ENCODE measurements at places on chromosomes 1 and 21.

- no peak for DNase-seq
Measured at GRCh38 chr1:46062651-46063319, 69.6 kb downstream of the PIK3R3 start.

DNA sequence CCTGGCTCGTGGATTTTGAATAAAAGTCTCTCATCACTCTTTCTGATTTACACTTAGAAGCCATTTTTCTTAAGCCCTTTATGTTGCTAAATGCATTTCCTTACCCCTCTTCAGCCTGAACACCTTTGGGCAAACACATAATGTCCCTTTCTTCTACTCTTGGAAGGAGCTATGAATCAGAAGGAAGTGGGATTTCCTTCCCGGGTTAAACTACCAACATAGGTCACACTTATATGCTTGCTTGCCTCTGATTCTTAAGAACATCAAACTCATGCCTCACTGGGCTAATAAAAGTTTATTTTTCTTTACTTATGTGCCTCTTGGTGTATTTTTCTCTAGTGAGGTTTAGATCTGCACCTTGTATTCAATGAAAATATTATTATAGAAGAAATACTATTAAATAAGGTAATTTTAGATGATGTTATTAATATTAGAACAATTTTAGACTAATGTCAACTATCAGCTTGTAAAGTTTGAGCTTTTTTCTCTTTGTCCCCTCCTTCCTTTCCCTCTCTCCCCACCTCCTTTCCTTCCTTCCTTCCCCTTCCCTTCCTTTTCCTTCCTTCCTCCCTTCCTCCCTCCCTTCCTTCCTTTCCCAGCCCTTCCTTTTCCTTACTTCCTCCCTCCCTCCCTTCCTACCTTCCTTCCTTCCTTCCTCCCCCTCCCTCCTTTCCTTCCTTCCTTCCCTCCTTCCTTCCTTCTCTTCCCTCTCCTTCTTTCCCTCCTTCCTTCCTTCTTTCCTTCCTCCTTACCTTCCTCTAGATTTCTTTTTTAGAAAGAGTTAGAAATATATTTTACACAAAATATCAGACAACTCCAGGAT, 66.5 kb upstream of the KCNJ6 start:
- no peak for DNase-seq

GRCh38 chr1:8431019-8431418, 113.1 kb downstream of the SLC45A1 start:
- no peak for DNase-seq

- DNase-seq, result no peak
Measured at GRCh38 chr1:183872403-183872802, 67.5 kb downstream of the RGL1 start.

- peak; percentile 1 for DNase-seq
Measured at GRCh38 chr1:35030756-35031446, 844 bp downstream of the ZMYM6 start.

- no peak for DNase-seq
Measured at GRCh38 chr1:31734582-31735107, 29.5 kb downstream of the ADGRB2 start.

GRCh38 chr1:55535724-55536544, 320.8 kb upstream of the USP24 start:
- no peak for DNase-seq

GRCh38 chr1:27138368-27138767, 16.6 kb downstream of the SLC9A1 start:
- no peak for DNase-seq

GRCh38 chr1:197195100-197195499, 48.6 kb upstream of the ASPM start:
- DNase-seq, result no peak

DNA sequence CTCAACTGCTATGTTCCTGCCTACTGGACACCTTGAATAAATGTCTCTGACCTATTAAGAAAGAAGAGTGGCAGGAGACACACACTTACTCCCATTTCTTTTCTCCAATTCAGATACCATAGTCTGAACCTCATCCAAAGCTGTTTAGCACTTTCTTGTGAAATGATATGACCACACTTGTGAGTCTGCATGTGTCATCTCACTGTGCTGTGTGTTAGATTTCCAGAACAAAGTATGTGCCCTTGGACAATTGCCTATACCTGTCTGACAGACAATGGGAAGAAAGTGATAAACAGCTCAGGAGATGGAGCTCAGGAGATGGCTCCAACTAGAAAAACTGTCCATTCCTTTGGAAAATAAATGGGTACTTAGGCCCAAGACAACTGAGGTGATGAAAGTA, 48.4 kb downstream of the USP48 start:
- DNase-seq, result no peak

GRCh38 chr1:23809751-23810171, 9.2 kb upstream of the GALE start:
- no peak for DNase-seq

GRCh38 chr1:41518471-41518870, 34.0 kb upstream of the EDN2 start:
- DNase-seq, result no peak

GRCh38 chr1:154994591-154994990, 1.2 kb downstream of the LENEP start:
- DNase-seq, result no peak

- no peak for DNase-seq
Measured at GRCh38 chr1:163655565-163655964, 333.8 kb downstream of the NUF2 start.

- DNase-seq, result peak; percentile 45
Measured at GRCh38 chr1:214332946-214333798, 52.2 kb downstream of the SMYD2 start.

- DNase-seq, result no peak
Measured at GRCh38 chr1:45512641-45513054, 9.0 kb downstream of the PRDX1 start.

DNA sequence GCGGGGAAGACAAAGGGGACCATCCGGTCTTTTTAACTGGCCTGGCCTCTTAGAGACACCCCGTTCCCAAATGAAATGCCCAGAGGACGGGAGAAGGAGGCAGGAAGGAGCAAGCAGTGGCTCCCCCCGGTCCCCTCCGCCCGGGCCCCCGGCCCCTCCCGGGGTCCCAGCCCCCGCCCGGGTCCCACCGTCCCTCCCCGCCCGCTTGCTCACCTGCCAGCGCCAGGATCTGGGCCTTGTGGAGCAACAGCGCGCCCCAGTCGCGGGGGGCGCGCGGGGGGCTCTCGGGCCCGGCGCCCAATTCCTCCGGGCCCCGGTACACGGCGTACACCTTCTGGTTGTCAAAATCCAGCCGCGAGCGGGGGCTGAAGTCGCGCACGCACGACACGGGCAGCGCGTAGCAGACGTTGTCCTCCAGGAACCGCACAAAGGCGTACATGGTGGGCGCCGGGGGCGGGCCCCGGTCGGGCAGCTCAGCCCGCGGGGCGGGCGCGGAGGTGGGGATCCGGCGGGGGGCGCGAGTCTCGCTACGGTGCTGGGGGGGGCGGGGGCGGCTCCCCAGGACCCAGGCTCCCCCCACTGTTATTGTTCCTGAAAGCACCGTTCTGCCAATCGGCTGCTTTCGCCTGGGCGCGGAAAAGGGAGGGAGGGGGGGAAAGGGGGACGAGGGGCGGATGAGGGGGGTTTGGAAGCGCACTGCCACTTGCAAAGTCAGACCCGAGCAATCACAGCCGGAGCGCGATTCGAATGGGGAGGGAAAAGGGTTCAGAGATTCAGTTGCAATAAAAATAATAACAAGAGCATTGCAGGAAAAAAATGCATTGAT, at the start of gene BEND5:
TSS of gene BEND5 (minus strand) at position 499 of the 826 bp plus-strand sequence. CDS start at position 439, 60 bp downstream.
- peak; percentile 33 for DNase-seq

DNA sequence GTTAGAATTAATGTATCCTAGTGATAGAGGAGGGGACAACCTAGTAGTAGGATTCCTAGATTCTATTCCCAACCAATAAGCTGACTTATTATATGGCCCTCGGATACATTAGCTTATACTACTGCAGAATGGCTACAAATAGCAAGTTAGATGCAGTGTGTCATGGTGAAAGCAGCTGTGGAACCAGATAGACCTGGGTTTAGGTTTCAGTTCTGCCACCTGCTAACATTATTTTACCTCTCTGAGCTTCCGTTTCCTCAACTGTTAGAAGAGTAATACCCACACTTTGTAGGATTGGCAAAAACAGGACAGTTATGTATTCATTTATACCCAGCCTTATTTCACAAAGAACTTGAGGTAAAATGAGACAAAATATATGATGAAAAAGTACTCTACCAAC, 21.6 kb upstream of the MAGOH start:
- no peak for DNase-seq

GRCh38 chr1:21350202-21350885, 60.1 kb upstream of the ECE1 start:
- no peak for DNase-seq

All from astrocyte of the cerebellum (primary cell).